ENCODE measurements at places on chromosomes 6 and 20.

- DNase-seq, result no peak
Measured at GRCh38 chr6:25318589-25318988, 39.4 kb downstream of the CARMIL1 start.

DNA sequence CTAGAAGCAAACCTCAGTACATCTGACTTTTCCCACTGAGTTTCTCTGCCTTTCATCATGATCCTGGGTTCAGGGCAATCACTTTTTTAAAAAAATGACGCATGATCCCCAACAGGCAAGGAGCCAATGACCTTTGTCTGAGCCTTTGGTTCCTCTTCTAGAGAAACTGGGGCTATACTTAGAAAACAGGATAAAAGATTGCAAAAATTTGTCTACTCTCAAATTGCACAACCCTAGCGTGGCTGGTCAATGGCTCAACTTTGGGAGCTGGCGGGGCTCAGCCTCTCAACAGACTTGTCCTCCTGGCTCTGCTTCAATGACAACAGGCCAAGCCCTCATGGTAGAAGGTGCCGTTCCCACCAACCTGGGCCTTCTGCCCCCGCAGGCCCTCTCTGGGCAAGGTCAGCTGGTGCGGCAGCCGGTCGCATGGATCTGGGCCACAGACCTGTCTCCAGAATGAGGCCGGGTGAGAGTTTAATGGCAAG lies 48.7 kb downstream of the PDYN start:
- no peak for DNase-seq

- no peak for DNase-seq
Measured at GRCh38 chr6:119073307-119074051, 5.0 kb downstream of the FAM184A start.

- DNase-seq, result no peak
Measured at GRCh38 chr20:50053362-50054230, 59.4 kb downstream of the UBE2V1 start.

All from H54 (cell line).